ENCODE measurements at places on chromosomes 2 and 18.

GRCh38 chr18:250685-251084, 17.2 kb downstream of the THOC1 start:
- no peak for DNase-seq

DNA sequence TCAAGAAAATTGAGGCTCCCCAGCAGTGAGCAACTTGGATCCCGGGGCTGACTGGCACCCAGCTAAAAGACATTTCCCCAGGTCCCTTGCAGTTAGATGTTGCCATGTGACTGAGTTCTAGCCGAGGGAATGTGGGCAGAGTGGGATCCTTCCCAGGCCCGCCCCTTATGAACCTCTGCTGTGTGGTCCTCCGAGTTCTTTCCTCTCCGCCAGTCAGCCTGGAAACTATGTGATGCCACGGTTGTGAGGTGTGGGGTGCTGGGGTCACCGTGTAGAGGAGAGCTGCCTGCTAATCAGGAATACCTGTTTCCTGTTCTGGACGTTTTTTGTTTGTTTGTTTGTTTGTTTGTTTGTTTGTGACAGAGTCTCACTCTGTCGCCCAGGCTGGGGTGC, 45.5 kb downstream of the TMEM37 start:
- DNase-seq, result no peak

- no peak for DNase-seq
These were observed 90.6 kb downstream of the GLI2 start for GRCh38 chr2:120826260-120826648.

DNA sequence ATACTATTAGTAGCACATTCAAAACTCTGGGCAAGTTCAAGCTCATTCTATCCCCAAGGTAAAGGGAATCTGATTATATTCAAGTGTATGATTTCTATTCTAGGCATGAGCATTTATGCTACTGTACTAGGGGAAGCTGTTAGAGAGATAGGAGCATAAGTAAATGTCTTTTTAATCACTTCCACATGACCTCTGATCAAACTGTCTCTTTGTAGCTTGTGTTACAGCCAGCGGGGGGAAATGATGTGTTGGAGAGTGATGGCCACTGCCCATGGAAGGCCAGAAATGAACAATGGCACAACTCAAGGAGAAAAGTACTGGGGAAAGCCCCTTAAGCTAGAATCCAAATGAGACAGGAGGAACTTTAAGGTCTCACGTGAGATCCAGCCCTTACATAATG, 894.9 kb upstream of the CDH2 start:
- DNase-seq, result no peak

- DNase-seq, result no peak
These were observed 127.0 kb upstream of the AGAP1 start for GRCh38 chr2:235366807-235367206.

DNA sequence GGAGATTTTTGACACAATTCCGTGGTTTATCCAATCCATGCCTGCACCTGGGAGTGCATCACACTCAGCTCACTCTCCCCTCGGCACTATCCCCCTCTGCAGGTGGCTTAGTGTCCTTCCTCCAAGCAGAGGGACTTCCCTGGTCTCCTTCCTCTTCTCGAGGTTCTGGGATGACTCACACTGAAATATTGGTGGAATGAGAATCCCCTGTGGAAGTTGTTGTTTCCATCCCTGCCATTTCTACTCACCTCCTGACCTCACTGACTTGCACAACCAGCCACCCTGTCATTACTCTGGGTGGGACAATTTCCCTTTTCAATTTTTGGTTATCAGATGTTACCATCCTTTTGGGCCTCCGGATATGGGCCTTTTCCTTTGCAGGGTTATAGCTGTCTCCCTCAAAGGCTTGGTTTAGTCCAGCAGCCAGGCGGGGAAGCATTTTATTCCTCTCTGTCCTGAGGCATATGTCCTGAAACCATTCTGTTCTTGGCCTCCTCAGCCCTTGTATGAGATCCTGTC, 59.9 kb downstream of the PTPRM start:
- DNase-seq, result no peak

DNA sequence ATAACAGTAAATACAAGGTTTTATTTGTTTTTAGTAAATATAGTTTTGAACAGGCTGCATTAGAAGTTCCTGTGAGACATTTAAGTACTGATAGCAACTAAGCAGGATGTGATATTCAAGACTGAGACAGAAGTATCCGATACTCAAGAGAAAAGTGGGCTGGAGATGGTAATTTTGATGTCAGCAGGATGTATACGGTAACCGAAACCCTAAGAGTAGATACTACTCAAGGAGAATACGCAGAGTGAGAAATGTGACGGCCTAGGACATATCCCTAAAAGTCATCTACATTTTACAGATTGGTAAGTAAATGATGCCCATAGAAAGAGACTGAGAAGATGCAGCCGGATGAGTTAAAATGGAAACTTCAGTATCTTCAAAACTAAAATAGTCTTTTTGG, 115.4 kb downstream of the GORASP2 start:
- no peak for DNase-seq

DNA sequence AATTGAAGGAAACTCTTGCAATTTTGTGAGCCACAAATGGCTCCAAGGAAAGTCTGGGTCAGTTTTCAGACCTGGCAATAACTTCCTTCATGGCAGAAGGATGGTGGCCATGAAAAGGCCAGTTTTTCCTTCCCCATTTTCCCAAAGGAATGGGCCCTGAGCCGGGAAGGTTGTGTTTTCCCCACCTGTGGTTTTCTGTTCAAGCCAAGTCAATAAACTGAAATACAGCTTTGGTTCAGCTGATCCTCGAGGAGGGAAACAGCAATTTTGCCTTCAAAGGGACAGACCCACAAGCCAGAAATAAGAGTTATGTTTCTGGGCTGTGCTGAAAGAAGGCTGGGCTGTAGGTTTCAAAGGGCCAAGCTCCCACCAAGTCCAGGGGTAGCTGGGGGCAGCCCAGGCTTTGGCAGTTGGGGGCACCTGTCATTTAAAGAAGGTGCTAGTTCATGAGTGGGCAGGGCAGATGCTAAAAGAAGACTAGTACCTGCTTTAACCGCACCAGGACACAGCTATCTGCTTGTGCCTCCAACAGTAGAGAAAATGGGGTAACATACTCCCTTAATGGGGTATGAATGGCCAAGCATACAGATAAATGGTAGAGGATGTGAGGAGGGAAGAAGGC, 97.0 kb downstream of the TTC32 start:
- no peak for DNase-seq

- DNase-seq, result no peak
These were observed 188.1 kb downstream of the SRBD1 start for GRCh38 chr2:45422921-45423320.

GRCh38 chr2:234823877-234824376, 127.9 kb upstream of the SH3BP4 start:
- no peak for DNase-seq

GRCh38 chr2:134772493-134773169, 53.8 kb upstream of the TMEM163 start:
- no peak for DNase-seq

All from GM19239 (cell line).